Parietal lobe (tissue), 2 donors: ENCODE measurements at places on chromosomes 6 and 20. TPM values are rescaled to one million over a fixed set of nuclear protein-coding genes. Genes with fewer than 3 reads are reported as not detected.

The C4B gene
- total RNA-seq: 8.8 TPM

The COL10A1 gene
- total RNA-seq: not detected

The LGSN gene
- total RNA-seq: 0.63 TPM

The VGLL2 gene
- not detected for total RNA-seq

The DDAH2 gene
- total RNA-seq: 126 TPM

The CCM2L gene
- 2.8 TPM for total RNA-seq

The BCL2L1 gene
- 50.7 TPM for total RNA-seq

The CLPSL2 gene
- not detected for total RNA-seq

The DOK5 gene
- total RNA-seq: 259 TPM

The PRR18 gene
- total RNA-seq: not detected

The PSMB9 gene
- total RNA-seq: 0.94 TPM

The CUTA gene
- total RNA-seq: 59.8 TPM

The SASH1 gene
- 27.2 TPM for total RNA-seq

The SLC4A11 gene
- not detected for total RNA-seq
